ENCODE measurements at places on chromosomes 7 and 10.

GRCh38 chr7:140863867-140864266 is 60.9 kb downstream of the BRAF start:
- no peak for DNase-seq

GRCh38 chr7:44311561-44312495 is 13.6 kb downstream of the CAMK2B start:
- no peak for DNase-seq

GRCh38 chr7:106064771-106065574 is 47.1 kb downstream of the SYPL1 start:
- peak; percentile 97 for DNase-seq

DNA sequence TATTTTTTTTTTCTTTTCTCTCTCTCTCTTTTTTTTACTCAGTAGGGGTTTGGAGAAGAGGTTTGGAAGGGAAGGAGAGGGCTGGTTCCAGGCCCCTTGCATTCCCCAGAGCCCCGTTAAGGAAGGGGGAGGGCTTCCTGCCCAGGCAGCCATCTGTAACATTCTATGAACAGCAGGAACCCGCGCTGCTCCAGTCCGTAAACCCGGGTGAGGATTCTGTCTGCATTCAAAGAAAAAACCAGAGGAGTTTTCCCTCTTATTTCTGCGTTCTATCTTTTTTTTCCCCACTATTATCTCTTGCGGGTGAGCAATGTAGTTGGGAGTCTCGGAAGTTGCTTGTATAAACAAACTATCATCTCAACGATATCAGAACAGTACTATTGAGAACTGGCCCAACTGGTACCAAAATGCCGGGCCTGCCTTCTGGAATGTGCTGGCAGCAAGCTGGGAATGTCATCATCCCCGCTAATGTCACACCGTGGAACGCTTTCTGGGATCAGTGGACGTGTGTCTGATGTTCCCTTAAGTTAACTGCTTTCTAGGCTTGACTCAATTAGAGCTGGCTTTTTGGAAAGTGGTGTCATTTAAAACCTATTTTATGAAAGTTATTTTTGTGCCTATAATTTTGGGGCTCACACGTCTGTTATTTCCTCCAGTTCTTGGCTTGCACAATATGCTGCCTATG is 153.1 kb upstream of the MEOX2 start:
- peak; percentile 92 for DNase-seq

- peak; percentile 33 for DNase-seq
Measured at GRCh38 chr7:82740246-82740848, 296.8 kb upstream of the CACNA2D1 start.

DNA sequence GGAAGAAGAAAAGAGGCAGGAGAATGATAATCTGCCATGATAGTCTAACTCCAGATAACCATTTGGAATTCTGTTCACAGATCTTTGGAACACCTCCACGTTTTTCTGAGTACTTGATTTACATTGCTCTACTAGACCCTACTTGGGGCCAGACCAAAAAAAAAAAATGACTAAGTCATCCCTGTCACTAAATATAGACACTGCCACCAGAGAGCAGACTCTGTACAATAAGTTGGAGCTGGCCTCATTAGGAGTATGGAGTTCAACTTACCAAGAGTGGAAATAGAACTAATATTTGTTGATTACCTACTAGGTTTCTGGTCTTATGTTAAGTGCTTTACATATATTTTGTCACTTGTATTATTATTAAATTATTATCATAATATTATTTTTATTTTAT is 80.9 kb upstream of the ZNF800 start:
- DNase-seq, result no peak

GRCh38 chr10:80871083-80871482 is 333.4 kb downstream of the SH2D4B start:
- DNase-seq, result no peak

DNA sequence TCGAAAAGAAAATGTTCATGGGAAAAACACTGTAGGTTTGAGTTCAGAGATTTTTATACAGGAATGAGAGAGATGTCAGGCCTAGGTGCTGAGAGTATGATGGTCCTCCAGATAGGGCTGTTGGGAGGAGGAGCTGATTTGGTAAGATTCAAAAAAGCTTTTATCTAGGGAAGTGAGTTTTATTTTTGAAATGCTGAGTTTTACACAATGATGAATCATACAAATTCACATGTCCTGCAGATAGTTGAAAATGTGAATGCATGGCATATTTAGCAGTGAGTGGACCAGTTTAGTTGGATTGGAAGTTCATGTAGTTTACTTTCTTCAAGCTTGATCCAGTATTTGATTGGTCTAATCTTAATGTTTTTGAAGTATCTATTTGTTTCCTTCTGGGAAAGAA is 154.8 kb downstream of the LRRC4 start:
- no peak for DNase-seq

DNA sequence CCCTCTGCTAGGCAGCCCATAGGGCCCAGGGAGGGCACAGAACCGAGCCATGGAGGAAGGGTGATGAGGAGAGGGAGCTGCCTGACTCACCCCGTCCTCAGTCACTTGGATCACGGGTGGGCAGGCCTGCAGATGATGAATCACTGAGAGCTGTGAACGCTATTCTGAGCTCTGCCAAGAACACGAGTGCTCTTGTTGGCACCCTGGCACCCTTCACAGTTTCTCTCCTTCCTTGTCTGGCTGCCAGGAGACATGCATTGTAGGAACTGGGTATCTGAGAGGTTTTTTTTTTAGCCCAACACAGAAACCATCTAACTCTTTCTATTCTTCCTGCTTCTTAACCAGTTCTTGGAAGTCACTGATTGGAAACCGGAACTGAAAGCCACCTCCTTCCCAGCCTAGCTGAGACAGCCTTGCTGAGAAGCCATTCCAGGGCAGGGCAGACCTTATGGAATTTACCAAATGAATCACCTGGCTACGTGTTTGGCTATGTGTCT is 82.1 kb downstream of the SLC37A3 start:
- no peak for DNase-seq

DNA sequence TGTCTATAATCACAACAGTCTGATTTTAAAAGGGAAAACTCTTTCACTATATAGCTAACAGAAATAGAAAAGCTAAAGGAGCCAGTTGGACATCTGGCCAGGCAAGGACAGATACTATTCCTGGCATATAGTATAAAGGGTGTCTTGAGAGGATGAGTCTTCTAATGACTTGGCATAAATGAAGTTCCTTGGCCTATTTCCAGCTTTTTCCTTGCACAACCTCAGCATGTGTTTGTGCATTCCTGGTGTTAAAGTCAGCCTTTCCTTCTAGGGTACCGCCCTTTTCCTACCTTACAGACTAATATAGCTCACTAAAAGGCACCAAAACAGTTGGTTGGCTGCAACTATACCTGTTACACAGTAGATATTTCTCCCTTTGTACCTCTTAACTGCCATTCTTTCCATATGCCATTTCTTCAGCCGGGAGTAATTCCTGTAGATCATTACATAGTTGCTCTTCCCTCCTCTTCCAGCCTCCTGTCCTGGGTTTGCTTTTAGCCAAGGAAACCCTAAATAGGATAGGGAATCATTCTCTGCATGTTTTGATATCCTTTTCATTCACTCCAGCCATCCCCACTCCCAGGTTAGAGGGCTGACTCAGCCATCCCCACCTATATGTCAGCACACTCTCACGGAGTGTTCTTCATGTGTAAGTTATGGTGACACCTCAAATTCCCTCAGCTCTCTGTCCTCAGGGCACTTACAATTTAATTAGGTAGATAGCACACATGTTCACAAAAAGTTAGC is 102.1 kb upstream of the MDFIC start:
- peak; percentile 72 for DNase-seq

GRCh38 chr7:151083824-151084160 is 499 bp upstream of the TMUB1 start:
- no peak for DNase-seq

DNA sequence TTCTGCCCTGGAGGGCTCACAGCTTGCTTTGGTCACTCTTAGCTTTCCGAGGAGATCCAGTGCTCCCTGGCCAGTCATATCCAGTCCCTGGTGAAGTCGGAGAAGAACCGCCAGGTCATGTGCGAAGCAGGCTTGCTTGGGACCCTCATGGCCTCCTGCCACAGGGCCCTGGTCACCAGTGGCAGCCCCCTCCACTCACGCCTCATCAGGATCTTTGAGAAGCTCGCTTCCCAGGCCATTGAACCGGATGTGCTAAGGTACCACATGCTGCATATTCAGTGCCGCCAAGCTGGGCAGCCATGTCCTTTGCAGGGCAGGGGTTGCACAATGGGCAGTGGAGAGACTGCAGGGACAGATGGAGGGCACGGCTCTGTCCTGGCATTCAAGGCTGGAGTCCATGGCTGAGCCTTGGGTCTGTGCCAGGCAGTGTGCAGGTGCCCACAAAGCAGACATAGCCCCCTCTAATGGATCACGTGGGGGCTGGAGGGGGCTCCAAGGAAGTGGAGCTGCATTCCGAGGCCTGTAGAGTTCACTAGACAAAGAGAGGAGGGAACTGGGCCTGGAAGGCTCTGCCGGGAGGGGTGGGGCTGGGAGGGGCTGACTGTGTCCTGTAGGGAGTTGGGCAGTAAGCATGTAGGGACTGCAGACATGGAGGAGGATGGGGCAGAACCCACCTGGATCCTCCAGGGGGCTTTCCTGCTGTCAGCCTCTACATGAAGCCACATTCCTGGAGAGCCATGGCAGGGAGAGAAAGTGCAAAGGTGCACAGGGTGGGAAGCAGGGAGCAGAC is 89.9 kb downstream of the WDFY4 start:
- DNase-seq, result no peak

- DNase-seq, result peak; percentile 21
Measured at GRCh38 chr10:104322416-104322782, 15.9 kb downstream of the ITPRIP start.

GRCh38 chr7:133513608-133514007 is 260.7 kb downstream of the EXOC4 start:
- DNase-seq, result no peak

DNA sequence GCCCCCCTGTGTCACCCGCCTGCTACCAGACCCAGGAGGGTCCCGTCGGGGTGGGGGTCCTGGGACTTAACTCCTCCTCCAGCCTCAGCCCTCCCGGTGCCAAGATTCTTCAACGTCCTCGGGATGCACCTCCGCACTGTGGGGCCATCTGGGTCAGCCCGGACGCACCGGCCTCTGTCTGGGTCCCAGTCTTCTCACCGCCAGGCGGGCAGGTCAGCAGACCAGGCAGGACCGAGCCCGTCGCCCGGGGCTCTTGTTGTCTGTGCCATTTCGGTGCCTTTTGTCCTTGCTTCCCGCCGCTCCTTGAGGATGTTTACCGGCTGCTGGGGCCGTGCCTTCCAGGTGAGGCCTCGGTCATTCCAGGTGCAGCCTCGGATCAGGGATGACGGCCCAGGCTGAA is 32.1 kb upstream of the PSMG3 start:
- DNase-seq, result no peak

- DNase-seq, result no peak
Measured at GRCh38 chr10:125190414-125190813, 30.1 kb upstream of the CTBP2 start.

- DNase-seq, result no peak
Measured at GRCh38 chr10:79984851-79985250, 35.9 kb upstream of the SFTPD start.

DNA sequence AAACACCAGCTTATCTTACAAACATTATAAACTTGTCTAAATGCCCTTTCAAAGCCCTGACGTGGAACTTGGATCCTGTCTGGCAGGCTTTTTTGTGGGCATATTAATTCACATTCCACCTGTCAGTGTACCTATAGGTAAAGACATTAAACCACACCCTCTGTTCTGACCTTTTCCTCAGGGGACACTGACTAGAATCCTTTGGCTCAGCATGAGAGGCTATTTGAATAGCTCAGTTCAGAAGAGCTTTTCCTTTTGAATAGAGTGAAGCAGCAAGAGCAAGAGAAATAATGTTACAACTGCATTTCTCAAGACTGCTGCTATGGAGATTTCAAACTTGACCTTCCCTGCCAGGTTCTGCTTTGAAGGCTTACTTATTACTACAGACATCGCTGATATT is 76.9 kb downstream of the CYP51A1 start:
- no peak for DNase-seq

All from DMS 273 treated with DMSO at 0.1 percent for 48 hours (cell line).